ENCODE measurements at places on chromosomes 5 and 9. TPM values are rescaled to one million over a fixed set of nuclear protein-coding genes. Genes with fewer than 3 reads are reported as not detected.

- DNase-seq: no peak
These were observed 11.3 kb upstream of the LHX2 start for GRCh38 chr9:124000161-124000783.

- DNase-seq: no peak
These were observed 22.4 kb downstream of the CXXC5 start for GRCh38 chr5:139670369-139671095.

DNA sequence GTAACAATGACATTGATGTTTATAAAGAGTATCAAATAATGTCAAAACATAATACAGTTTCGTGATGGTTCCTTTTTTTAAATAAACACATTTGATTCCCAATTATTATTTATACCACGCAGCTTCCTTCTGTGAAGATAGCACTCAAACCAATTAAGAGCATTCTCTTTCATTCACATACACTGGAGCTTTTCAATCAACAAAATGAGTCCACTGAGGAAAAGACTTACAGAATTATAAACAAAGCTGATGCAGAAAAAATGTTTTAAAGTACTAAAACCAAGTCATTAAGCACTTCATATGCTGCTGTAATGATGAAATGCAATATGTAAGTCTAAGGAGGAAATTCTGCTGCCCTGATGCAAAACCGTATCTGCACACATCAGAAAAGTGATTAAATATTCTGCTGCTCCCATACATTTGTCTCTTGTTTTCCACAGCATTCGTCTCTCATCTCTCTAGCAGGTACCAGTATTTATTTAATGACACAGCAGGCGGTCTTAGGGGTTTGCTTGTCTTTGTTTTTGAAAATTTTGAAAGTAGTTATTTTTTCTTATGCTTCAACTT lies 147.1 kb downstream of the CDH10 start:
- DNase-seq: peak; percentile 84

GRCh38 chr9:98333703-98334582 lies 78.5 kb upstream of the TBC1D2 start:
- DNase-seq: no peak

DNA sequence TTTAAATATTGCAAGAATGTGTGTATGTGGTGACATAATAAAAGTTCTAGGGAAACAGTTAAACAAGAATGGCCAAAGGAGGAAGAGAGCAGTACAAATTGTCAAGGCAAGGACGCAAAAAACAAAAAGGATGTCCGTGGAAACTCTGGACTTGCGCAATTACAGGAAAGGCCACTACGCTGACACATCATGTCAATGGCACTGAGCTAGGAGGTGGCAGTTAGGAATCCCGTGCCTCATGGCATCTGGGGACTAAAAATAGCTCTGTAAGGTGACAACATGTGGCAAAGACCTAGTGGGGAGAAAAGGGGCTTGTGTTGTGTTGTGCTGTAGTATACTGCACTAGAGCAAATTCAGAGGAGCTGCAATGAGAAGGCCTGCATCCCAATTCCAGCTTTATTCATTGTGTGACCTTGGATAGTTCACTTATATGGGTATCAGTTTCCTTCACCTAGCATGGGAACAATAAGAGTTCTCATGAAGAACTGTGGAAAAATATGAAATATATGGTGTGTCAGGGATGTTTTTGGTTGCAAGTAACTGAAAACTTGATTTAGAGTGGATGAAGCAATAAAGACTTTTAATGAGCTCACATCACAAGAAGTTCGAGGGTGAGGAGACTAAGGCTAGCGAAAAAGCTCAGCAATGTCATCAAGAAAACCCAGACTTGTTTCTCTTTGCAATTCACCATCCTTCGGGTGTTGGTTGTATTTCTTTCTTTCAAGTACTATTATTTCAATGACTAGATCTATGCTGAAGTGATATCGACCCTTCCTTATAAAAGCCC lies 124.1 kb upstream of the STC2 start:
- DNase-seq: no peak

- DNase-seq: no peak
These were observed 576 bp downstream of the ALDOB start for GRCh38 chr9:101434998-101435397.

DNA sequence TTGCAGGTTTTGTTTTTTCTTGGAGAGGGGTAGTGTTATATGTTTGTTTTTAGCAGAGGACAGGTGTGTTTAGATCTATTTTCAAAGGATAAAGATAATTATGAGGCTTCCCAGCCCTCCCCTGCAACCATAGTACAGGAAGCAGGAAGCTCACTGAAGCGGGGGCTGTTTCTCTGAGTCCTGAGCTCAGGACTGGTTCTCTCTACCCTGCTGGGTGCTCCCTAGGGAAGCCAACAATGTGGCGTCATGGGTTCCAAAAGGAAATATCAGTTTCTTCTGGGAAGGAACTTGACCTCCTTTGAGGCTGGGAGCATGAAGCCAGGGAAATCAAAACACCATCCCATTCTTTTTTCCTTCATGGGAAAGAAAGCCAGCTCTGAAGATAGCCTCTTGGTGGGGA lies 62.2 kb downstream of the RAD23B start:
- DNase-seq: no peak

DNA sequence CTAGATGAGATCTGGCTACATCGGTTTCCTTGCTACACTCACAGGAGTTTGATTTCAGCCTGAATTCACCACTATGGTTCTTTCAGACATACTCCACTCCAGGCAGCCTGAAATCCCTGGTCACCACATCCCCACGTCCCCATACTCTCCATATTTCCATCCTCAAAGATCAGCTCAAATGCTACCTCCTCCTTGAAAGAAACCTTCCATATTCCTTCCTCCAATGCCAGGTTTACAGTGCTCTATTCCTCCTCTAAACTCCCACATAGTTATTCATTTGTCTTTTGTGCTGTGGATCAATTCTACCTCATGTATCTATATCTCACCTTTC lies 151.7 kb downstream of the GLIS3 start:
- no peak for DNase-seq

- no peak for DNase-seq
These were observed 87.6 kb downstream of the ERP44 start for GRCh38 chr9:100011062-100011681.

GRCh38 chr9:123483191-123483803 lies 127.3 kb downstream of the CRB2 start:
- DNase-seq: no peak

- peak; percentile 76 for DNase-seq
These were observed 3.3 kb upstream of the MSMP start for GRCh38 chr9:35757226-35757891.

- no peak for DNase-seq
These were observed 32.8 kb downstream of the TUT7 start for GRCh38 chr9:86321373-86321772.

- no peak for DNase-seq
These were observed 122.2 kb downstream of the TRPM6 start for GRCh38 chr9:74765481-74765971.

DNA sequence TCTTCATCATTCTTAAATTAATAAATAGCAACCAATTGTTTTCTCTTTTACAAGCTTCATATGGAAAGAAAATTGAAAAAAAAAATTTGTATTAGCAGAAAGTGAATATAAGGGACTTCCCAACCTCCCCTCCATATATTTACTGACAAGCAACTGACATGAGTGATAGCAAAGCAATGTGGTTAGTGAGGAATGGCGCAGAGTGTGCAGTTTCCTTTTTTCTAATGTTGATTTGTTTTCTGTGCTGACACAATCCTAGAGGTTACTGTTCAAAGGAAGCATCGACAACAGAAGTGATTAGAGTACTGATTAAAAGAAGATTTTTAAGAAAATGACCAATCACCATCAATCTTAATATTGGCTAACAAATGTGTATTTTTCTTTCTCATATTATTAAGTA lies 1.7 kb upstream of the PTGER4 start:
- no peak for DNase-seq

GRCh38 chr9:13841746-13842462 lies 472.0 kb downstream of the NFIB start:
- DNase-seq: no peak

GRCh38 chr5:43336159-43336558 lies 22.9 kb upstream of the HMGCS1 start:
- DNase-seq: no peak

DNA sequence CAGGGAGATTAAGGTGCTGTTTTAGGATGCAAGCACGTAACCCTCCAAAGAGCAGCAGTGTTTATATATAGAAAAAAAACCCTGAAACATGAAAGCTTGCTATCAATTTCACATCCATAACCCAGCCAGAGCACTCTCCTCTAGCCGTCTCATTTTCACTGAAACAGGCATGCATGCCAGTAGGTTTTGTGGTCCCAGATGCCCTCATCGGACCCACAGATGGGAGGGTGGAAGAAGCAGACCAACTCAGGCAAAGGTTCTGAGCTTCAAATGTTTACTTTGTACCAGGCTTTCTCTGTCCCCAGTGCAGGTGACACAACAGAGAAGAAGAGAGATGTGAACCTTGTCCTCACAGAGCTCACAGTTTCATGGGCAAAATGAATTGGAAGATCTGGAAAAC lies 127.4 kb upstream of the ATP10B start:
- DNase-seq: no peak

- no peak for DNase-seq
These were observed 50.6 kb downstream of the PTPN3 start for GRCh38 chr9:109447329-109448076.

- no peak for DNase-seq
These were observed 76.5 kb downstream of the C9orf152 start for GRCh38 chr9:110131499-110131898.

DNA sequence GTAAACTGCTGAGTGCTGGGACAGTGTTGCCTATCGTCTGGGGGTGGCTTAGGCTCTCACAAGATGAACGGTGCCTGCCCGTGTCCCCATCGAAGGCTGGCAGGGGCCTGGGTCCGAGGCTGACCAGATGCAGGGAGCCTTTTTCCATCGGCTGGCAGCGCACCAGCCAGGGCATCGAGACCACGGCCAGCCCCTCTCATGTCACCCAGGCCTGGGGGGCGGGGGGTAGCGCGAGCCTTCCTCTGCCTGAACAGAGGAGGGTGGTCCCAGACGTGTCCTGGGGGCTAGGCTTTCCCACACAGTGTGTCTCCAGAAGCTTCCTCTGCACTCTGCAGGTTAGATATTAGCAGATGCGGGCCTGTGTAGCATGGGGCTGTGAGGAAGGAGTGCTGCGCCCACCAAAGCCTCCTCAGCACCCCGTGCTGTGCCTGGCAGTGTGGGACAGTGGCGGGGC lies 17.3 kb downstream of the FGD3 start:
- no peak for DNase-seq

DNA sequence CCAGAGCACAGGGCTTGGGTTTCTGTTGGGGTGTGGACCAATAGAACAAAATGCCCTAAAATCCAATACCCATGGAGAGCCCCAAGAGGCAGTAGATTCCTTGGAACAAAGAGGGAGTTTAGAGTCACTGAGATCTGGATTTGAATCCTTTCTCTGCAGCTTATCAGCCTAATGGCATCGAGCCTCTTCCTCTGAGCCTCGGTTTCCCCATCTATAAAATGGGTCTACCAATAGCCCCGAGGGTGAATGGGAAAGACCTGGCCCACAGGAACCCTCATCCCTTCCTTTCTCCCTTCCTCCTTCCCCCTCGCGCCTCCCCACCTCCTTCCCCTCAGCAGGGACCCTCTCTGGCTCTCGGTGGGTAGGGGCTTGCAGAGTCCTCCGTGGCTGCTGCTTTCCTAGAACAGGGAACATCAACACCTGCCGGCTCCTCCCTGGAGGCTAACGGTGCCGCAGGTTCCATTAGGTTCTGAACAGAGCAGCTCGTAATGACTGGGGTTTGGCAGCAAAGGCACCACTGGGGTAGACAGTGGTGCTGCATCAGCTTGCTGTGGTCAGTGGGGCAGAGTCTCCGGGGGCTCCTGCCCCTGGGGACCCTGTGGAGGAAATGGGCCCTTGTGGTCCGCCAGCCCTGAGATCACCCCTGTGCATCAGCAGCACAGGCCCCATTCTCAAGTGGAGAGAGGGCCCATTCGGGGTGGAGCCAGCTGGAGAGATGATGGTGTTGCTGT lies 40.3 kb downstream of the NEK6 start:
- no peak for DNase-seq

DNA sequence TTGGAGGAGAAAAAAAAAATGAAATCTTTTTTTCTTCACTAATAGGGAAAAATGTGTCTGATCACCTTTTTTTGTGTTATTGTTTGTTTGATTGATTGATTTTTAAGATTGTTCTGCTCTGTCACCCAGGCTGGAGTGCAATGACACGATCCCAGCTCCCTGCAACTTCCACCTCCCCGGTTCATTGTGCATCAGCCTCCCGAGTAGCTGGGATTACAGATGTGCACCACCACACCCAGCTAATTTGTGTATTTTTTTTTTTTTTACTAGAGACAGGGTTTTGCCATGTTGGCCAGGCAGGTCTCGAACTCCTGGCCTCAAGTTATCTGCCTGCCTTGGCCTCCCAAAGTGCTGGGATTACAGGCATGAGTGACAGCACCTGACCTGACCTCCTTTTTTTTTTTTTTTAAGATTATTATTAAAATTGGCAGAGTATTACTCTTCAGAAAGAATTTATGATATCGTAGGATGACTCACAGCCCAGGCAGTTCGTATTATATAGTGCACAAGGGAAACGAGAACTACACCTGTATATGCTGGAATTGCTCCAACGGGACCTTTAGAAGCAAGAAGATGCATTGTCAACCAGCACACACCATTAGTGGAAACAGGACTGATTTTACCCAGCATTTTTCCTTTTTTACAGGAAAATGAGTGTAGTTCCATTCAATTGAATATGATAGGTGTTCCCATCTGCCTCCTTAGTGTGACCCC lies 27.7 kb downstream of the FUBP3 start:
- DNase-seq: no peak

GRCh38 chr9:127898433-127899127 lies 823 bp downstream of the ST6GALNAC6 start:
- peak; percentile 67 for DNase-seq

DNA sequence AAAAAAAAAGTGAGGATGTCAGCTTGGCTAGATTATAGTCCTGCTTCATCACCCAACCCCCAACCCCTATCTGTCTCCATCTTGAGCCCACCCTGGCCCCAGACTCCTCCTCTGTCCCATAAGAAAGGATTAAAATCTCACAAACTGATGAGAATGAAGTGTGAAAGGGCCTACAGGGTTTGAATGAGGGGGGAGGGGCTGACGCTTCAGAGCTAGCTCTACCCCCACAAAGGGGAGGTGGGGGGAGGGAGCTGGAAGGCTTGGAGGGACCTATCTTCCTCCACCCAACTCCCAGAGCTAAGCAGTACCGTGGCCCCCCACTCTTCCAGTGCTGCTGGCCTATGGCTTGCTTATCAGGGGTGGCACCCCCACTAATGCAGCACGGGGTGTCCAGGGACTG lies 43.7 kb upstream of the HAND1 start:
- no peak for DNase-seq

- DNase-seq: no peak
These were observed 38.6 kb downstream of the PHF2 start for GRCh38 chr9:93614830-93615468.

- no peak for DNase-seq
These were observed 96.8 kb upstream of the CTSL start for GRCh38 chr9:87629104-87629503.

The CCNI2 gene
- polyA plus RNA-seq: 18.5 TPM

The CACNA1B gene
- polyA plus RNA-seq: 20.8 TPM

The MOCS2 gene
- polyA plus RNA-seq: 87.7 TPM

The PSAT1 gene
- 328 TPM for polyA plus RNA-seq

The PHYHD1 gene
- polyA plus RNA-seq: 27.4 TPM

The DRD1 gene
- polyA plus RNA-seq: 4.3 TPM

The PNPLA7 gene
- polyA plus RNA-seq: 6.6 TPM

The KIF27 gene
- polyA plus RNA-seq: 15.3 TPM

The FAM153A gene
- polyA plus RNA-seq: 1.8 TPM

The ELOVL7 gene
- 4.2 TPM for polyA plus RNA-seq

The HAND1 gene
- polyA plus RNA-seq: not detected

The BRD3OS gene
- 56.3 TPM for polyA plus RNA-seq

The NSA2 gene
- 103 TPM for polyA plus RNA-seq

The C9orf50 gene
- 0.59 TPM for polyA plus RNA-seq

The SLC6A3 gene
- polyA plus RNA-seq: 1.9 TPM

The IL3 gene
- not detected for polyA plus RNA-seq

The CCDC192 gene
- polyA plus RNA-seq: 1.1 TPM

All from spinal cord (tissue), 10 donors.